Esophagus squamous epithelium (tissue), 5 donors: ENCODE measurements at places on chromosomes 1 and 21.

DNA sequence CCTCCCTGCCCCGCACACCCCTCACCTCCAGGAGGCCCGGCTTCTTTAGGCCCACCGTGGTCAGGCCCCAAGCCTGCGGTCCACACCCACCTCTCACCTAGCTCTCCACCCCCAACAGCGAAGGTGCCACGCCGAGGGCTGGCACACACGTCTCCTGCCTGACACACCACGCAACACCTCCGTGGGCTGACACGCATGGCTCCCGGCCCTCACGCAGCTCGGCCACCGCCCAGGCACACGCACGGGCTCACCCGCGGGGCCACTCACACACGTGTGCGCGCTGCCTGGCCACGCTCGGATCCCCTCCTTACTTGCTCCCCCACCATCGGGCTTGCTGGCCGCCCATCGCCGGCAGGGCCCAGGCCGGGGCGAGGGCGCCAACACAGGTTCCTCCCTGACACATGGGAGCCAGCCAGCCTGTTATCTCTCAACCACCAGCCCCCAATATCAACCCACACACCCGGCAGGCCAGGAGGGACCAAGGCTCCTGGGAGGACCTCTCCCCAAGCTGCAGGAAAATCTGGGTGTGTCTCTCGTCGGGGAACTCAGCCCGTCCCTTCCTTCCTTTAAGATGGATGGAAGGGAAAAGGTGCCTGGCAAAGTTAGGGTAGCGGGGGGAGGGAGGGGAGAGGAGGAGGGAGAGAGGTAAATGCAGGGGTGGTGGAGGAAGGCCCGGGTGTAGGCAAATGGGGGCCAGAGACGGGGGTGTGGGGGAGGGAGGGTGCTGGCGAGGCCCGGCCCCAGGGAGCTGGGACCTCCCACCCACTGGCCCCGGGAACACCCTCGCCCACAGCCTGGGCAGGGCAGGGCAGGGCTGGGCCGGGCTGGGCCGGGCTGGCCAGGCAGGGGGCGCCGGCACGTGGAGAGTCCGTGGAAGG is 546 bp downstream of the ELOVL1 start:
- H3K4me1 ChIP-seq: peaks cover 18% of the 10 kb centered on the region
- peak overlapping the region; percentile 85 for H3K4me3 ChIP-seq
- H3K27me3 ChIP-seq: no peaks in the 10 kb centered on the region
- peaks cover 28% of the 10 kb centered on the region for H3K36me3 ChIP-seq
- no peak for DNase-seq

DNA sequence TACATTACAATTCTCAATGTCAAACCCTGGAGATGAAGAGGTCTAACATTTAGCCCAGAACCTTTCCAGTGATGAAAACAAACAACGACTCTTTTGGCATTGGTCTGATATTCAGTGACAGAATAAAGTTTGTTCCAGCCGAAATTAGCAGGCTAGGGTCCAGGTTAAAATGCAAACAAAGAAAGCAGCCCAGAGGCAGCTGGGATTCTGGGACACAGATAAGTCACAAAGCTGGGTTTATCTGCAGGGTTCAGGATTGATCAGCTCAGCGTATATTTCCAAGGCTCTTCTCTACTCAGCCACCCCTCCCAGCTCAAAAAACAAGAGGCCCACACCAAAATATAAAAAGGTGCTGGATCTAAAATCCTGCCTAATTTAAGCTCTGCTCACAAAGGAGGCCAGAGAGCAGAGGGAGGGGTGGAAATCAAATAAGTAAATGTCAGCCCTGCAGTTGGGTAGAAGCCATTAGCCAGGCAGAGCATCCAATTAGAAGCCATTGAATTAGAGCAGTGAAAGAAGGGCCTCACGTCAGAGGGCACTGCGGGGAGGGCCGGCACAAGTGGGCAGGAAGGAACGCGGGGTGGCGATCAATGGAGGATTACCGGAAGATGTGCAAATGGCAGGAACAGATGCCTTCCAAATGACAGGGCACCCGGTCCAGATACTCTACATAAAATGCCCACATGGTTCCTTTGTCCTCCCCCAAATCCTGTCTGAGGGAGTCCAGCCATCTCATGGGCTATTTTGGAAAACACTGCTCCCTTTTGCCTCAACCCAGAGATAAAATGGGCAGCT is 3.2 kb upstream of the KLHDC8A start:
- H3K4me3 ChIP-seq: no peak overlapping the region
- DNase-seq: no peak
- H3K27me3 ChIP-seq: no peaks in the 10 kb centered on the region
- peaks cover 5% of the 10 kb centered on the region for H3K4me1 ChIP-seq

DNA sequence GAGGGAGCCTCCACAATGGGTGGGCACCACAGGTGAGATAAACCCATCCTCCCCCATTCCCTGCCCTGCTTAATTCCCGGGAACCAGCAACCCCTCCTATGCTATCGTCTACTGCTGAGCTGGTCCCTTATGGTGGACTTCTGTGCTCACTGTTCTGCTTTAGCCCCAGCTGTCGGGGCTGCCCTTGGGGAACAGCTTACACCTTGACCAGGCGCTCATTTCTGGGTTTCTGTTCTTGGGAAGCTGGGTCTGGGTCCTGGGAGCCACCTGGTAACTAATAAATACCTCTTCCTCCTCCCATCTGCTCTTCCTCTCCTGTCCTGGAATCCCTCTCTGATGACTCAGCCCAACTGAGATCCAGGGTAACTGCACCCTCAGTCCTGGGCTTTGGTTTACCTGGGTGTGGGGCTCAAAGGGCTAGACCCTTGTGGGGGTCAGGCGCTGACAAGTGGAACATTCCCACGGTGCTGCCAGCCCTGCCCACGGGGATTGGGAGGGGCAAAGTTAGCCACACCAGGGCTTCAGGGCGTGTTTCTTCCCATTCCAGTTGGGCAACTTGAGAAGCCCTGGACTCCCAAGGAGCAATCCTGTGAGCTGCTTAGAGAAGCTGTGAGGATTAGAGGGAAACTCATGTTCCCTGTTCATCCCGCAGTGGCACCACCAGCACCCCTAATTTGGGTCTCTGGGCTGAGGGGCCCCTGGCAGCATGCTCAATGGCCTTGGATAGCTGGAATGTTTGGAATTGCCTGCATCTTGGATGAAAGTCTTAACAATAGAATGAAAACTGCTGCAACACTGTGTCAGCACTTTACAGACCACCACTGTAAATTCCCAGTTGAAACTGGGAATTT is 1.6 kb downstream of the PCAT6 start:
- no peak for DNase-seq
- H3K27ac ChIP-seq: peak overlapping the region; percentile 91
- H3K4me3 ChIP-seq: peak overlapping the region; percentile 75
- H3K27me3 ChIP-seq: no peaks in the 10 kb centered on the region

- no peaks in the 10 kb centered on the region for H3K4me1 ChIP-seq
- H3K27ac ChIP-seq: no peak overlapping the region
- H3K36me3 ChIP-seq: no peaks in the 10 kb centered on the region
- no peak overlapping the region for H3K4me3 ChIP-seq
- no peaks in the 10 kb centered on the region for H3K27me3 ChIP-seq
Observed at GRCh38 chr1:95126366-95126765, 9.2 kb downstream of the TLCD4 start.

DNA sequence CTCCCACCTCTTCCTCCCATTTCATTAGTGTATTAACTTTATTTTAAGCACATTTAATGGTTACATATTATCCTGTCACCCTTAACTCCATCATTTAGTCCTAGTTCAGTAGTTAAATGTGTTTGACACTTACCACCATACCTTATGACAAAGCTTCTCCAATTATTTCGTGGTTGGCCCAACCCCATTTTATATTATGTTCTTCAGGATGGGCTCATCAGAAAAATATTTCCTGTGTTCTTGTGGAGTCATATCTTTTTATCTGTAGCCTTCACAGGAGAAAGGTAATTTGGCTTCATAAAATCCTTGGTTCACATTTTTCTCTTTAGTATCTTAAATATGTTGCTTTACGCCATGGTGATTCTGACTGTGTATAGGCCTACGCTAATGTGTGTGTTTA is 142.3 kb upstream of the COL6A1 start:
- no peak for DNase-seq
- H3K27me3 ChIP-seq: no peaks in the 10 kb centered on the region
- no peak overlapping the region for H3K27ac ChIP-seq
